Gastroesophageal sphincter (tissue), 4 donors: ENCODE measurements at places on chromosomes 4 and X.
A peak's percentile ranks its signal among the peaks of the same experiment; 100 is the strongest.

GRCh38 chr4:183118585-183118984 lies 19.5 kb downstream of the WWC2 start:
- ATAC-seq = no peak

DNA sequence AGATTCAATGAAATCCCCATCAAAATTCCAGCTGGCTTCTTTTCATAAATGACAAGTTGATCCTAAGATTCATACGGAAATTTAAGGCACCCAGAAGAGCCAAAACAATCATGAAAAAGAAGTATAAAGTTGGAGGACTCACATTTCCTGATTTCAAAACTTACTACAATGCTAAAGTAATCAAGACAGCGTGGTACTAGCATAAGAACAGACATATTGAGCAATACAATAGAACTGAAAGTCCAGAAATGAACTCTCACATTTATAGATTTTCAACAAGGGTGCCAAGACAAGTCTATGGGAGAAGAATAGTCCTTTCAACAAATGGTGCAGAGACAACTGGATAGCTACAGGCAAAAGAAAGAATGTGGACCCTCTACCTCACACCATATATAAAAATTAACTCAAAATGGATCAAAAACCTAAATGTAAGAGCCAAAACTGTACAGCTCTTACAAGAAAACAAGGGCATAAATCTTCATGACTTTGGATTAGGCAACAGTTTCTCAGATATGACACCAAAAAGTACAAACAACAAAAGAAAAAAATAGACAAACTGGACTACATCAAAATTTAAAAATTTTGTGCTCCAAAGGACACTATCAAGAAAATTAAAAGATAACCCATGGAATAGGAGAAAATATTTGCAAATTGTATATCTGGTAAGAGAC lies 28.5 kb downstream of the SASH3 start:
- peak; percentile 71 for ATAC-seq

- ATAC-seq = no peak
Measured at GRCh38 chrX:15146515-15146914, 123.4 kb downstream of the ASB9 start.

GRCh38 chrX:46904626-46905025 lies 7.6 kb upstream of the JADE3 start:
- ATAC-seq = no peak
